ENCODE measurements at places on chromosomes 2 and 18.

- DNase-seq = no peak
Observed at GRCh38 chr2:151945186-151945585, 117.0 kb upstream of the ARL5A start.

DNA sequence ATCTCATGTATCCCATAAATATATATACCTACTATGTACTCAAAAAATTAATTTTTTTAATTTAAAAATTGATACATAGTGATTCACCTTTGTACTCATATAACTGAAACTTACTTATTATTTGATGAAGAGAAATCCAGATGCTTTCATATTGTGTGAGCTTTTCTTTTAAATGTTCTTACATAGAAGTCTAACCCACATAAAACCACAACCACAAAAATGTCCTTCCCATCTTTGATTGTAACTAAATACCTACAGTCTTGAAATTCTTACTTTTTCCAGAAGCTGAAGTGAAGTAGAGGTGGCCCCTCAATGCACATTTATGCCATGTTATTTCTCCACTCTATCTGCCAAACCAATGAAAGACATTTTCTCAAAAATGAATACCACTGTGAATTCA lies 117.9 kb upstream of the COL5A2 start:
- DNase-seq = no peak

DNA sequence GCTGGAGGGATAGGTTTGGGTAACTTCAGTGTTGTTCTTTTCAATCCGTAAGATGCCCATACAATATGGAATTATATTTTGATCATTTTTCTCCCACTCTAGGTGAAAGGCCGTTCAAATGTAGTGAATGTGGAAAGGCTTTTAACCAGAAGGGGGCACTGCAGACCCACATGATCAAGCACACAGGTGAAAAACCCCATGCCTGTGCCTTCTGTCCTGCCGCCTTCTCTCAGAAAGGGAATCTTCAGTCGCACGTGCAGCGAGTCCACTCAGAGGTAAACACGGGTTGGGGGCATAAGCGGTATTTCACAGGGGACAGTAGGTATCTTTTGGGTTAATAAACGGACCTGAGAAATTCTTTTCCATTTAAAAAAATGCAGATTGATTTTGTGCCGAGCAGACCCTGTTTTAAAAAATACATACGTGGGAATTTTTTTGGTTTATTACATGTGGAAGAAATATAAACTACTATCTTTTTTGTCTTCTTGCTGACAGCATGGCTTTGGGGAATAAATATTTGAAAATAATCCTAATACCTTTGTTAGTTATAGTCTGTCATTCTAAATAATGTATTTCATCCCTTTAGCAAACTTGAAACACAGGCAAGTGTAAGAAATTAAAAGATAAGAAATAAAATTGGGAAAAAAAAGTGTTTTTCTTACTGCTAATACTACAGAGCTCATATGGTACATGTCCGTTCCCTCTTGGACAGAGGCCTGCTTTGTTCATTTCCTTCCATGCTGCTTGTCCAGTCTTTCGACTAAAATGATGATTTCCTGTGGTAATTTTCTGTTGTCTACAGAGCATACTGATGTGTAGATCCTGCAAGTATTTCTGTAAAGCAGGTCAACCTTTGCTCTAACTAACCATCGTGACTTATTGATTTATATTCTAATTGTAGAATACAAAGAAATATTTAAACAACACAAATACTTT lies 53.3 kb downstream of the ZNF236 start:
- peak; percentile 55 for DNase-seq

DNA sequence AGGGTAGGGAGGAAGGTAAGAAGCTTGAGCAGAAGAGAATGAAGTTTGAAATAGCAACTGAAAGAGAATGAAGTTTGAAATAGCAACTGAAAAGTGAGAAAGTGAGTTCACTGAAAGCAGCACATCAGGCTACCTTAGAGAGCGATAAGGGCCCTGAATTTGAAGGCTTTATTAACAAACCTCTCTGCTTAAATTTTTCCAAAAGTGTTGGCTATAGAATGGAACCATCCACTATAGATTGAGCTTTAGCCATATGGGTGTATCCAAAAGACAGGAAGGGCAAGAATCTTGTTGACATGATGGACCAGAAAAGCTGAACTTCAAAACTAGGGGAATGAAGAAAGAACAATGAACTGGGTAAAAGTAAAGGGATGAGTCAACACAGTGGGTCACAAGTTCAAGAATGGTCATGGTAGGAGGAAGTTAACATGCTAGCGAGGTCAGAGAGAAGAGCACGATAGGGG lies 122.5 kb downstream of the ASXL3 start:
- no peak for DNase-seq

DNA sequence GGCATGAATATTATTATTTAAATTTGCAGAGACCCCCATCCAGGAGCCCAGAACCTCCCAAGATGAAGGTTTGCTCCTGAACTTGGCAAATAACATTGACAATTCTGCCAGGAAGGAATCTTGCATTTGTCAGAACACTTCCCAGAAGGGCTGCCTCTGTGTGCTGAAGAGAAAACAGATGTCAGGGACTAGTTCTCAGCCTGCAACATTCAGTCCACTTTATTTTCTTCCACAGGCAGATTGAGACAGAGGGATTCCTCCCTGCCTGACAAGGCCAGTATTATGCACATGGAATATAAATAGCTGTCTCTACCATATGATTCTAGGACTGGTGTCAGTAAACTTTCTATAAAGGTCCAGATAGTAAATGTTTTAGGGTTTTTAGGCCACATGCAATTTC lies 171.5 kb upstream of the SIX2 start:
- no peak for DNase-seq

DNA sequence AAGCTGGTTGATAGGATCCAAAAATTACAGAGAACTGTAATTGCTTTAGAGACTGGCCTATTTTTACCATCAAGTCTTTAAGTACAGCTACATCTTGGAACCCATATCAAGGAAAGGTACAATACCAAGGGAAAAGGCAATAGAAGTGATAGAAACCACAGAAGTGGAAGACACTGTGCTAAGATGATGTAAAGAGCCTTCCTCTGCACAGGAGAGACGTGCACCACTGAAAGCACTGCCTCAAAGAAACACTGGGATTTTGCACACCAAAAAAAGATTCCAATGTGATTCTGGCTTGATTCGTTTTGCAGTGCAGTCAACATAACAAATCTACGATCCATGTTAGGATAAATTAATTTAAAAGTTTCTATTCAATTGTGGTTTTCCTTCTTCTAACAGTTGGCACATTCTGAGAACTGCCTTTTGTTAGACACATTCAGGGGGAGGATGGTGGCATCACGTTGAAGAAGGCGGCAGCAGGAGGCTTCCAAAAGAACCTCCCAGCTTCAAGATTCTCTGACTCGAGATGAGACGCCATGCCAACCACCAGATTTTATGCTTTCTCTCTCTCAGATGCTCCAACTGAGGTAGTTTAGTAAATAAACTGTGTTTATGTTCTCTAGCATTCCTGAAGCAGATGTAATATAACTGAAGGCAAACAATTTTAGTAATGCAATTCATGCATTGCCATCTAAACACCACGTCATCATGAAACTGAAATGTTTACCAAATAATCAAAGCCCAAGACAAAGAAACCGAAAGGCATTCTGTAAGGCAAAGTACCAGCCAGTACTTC lies 102.9 kb downstream of the BCL2 start:
- DNase-seq = no peak

- DNase-seq = no peak
Observed at GRCh38 chr2:232321156-232321816, 57.3 kb upstream of the ALPP start.

DNA sequence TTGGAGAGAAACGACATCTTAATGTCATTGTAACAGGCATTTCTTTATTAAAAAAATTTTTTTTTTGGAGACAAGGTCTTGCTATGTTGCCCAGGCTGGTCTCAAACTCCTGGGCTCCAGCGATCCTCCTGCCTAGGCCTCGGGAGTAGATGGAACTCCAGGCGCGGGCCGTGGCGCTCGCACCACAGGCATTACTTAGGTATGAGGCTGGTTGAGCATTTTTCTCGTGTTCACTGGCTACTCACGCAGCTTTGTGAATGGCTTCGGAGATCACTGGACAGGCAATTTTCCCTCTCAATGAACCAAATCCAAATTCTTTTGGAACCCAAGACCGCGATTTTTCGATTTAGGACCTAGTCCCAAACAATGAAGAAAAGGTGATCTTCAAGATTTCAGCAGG lies 795 bp upstream of the TCF7L1 start:
- no peak for DNase-seq

GRCh38 chr18:65269375-65269774 lies 481.4 kb upstream of the CDH7 start:
- no peak for DNase-seq

Data from NCI-H748 treated with DMSO at 0.1 percent for 48 hours (cell line).